ENCODE measurements at places on chromosomes 7 and 10.

GRCh38 chr10:36048236-36048635, 406.1 kb upstream of the FZD8 start:
- DNase-seq, result no peak

DNA sequence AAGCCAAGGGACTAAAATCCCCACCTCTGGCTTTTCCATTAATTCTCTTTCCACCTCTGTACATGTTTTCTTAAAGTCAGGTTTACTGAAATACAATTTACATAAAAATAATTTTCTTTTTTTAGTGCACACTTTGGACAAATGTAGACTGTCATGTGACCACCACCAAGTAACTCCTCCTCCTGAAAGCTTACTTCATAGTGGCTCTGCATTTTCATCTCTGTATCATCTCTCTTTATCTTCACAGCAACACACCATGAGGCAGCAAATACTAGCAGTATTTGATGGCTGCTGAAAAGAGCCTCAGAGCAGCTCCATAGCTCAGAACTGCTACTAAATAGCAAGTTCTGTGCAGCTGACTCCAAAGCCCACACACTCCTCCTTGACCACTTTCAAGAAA, 17.3 kb downstream of the WDFY4 start:
- no peak for DNase-seq

DNA sequence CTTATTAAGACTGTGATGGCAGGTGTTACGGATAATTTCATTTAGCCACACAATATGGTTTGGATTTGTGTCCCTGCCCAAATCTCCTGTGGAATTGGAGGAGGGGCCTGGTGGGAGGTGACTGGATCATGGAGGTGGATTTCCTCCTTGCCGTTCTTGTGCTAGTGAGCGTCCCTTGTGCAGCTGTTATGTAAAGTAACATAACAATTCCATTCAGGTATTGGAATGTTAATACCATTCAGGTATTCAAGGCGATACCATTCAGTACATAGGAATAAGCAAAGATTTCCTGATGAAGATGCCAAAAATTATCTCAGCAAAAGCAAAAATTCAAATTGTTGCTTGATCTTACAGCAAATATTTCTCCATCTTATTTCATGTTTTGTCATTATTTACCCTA, 32.5 kb upstream of the PLXDC2 start:
- DNase-seq, result no peak

DNA sequence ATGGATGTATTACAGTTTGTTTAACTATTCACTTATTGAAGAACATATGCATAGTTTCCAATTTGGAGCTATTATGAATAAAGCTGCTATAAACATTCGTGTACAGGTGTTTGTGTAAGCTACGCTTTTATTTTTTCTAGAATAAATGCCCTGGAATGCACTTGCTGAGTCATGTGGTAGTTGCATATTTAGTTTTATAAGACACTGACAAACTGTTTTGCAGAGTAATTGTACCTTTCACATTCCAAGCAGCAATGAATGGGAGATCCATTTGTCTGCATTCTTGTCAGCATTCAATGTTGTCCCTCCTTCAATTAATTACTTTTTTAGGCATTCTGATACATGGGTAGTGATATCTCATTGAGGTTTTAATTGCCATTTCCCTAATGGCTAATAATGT, 373.6 kb upstream of the GHITM start:
- no peak for DNase-seq

- DNase-seq, result no peak
These were observed 475.1 kb downstream of the PARD3 start for GRCh38 chr10:34339816-34340553.

GRCh38 chr7:31882187-31882586, 188.0 kb downstream of the PDE1C start:
- DNase-seq, result no peak

DNA sequence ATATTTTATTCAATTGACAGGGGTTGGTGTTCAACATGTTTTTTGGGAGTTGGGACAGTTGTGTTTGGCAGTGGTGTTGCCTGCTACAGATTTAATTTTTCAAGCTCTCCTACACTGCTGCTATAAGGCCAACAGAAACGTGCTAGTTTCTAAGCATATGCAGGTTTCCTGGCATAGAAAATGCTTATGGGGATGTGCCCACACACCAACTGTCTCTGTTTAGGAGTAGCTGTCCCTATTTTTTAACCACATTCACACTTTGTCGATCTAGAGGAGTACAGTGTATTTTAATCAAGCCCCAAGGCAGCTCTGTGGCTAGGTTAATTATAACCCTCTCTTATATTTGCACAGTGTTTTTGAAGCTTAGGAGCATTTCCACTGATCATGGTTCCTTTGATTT, 28.6 kb downstream of the TMEM178B start:
- no peak for DNase-seq

- DNase-seq, result no peak
These were observed 80.2 kb downstream of the FAM241B start for GRCh38 chr10:69710008-69710888.

DNA sequence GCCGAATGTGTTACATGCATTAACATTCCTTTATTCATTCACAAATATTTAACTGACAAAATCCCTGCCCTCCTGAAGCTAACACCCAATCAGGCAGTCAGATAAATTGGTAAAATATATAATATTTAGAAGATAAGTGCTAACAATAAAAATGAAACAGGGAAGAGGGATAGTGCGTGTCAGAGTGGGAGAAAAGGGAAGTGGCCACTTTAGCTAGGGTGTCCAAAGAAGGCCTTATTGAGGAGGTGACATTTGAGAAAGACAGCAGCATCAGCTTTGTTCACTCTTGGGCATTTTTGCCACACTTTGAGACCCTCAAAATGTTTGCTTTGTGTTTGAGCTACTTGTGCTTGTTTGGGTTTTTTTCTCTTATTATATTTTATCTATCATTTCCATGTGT, 317.8 kb downstream of the SNX13 start:
- no peak for DNase-seq

- no peak for DNase-seq
These were observed 182.2 kb upstream of the PCDH15 start for GRCh38 chr10:54983255-54983654.

- DNase-seq, result no peak
These were observed 549 bp downstream of the CALY start for GRCh38 chr10:133336118-133336576.

GRCh38 chr7:121576148-121576917, 180.2 kb upstream of the FAM3C start:
- no peak for DNase-seq

DNA sequence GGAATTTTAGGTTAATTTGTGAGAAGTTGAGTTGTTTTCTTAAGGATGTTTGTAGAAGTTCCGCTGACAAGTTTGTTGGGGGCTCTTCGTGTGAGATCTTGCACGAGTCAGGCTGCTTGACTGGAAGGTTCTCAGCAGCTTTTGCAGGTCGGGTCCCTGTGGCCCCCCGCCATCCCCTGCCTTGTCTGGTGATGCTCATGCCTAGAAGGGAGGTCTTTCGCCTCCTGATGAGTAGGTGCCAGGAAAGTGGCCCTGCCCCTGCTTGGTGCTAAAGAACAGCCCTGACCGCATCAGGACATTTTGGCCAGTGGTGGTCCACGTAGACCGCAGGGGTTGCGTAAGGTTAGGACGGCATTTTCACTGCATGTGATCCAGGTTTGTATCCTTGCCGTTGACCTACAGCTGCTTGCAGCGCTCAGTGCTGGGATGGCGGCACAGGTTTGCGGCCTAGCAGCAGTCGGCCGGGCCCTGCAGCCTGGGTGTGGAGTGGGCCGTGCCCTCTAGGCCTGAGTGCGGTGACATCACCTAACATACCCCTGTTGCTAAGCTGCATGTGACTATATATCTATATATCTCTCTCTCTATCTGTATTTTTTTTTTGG, 62.4 kb downstream of the DNAJB6 start:
- DNase-seq, result no peak

GRCh38 chr10:115022733-115023132, 70.4 kb upstream of the ATRNL1 start:
- no peak for DNase-seq

DNA sequence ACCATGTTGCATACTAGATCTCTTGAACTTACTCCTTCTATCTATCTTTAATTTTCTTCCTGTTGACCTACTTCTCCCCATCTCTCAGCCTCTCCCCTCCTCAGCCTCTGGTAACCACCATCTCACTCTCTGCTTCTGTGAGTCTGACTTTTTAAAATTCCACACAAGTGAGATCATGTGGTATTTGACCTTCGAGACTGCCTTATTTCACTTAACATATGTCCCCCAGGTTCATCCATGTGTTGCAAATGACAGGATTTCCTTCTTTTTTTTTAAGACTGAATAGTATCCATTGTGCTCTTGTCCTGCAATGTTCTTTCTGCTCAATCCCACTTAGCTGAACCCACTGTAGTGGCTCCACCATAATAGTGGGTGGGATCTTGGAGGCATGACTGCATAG, 51.4 kb upstream of the DNAJC1 start:
- DNase-seq, result no peak

DNA sequence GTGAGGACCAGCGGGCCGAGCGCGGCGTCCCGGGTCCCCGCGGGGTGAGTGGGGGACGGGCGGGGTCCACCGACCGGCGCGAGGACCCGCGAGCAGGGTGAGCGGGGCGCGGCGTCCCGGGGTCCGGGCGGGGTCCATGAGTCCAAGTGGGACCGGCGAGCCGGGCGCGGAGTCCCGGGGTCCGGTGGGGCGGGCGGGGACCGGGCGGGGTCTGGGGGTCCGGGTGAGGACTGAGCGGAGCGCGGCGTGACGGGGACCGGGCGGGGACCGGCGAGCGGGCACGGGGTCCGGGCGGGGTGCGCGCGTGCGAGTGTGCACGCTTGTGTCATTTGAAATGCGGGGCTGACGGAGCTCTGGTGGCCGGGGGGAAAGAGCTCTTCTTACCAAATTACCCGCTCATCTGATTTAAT, 765 bp downstream of the CELF2 start:
- peak; percentile 18 for DNase-seq

DNA sequence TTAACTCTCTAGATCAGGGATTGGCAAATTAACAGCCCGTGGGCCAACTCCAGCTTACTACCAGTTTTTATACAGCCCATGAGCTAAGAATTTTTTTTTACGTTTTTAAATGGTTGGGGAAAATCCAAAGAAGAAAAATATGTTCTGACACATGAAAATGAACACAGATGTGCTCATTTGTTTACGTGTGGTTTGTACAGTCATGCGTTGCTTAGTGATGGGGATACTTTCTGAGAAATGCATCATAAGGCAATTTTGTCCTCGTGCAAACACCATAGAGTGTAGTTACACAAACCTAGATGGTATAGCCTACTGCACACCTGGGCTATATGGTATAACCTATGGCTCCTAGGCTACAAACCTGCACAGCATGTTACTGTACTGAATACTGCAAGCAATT, 8.3 kb upstream of the SMKR1 start:
- DNase-seq, result no peak

DNA sequence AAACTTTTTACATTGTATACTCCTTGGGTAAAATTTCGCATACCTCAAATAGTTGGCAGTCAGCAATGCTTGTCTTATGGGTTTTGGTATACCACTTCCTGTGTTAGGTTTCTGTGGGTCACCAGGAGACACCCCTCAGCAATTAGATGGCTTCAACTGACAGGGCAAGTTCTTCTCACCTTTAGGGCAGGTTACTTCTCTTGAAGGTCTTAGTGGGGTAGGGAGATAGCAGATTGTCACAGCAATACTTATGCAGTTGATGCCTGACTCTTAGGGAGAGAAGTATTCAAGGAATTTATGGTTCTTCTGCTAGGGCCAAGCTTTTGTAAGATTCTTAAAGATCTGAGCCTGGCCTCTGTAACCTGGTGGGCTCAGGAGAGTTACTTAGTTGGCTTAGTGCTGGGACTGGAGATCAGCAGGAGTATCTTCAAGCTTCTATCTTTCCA, 42.9 kb downstream of the MKLN1 start:
- DNase-seq, result no peak

DNA sequence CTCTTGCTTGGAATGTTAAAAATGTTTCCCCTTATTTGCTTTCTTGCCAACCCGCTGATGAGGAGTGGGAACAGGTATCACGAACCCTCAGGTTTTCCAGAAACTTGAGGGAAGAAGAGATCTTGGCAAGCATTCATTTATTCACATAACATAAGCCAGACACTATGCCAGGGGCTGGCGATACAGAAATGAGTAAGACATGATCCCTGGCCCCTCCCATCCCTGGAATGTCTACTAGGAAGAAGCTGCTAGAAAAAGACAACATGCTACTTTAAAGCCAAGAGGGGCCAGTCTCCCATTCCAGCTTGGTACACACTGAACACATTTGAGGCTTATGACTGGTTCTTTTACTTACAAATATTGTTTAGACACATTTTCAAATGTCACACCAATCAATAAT, 26.4 kb downstream of the SLC35B4 start:
- DNase-seq, result no peak

DNA sequence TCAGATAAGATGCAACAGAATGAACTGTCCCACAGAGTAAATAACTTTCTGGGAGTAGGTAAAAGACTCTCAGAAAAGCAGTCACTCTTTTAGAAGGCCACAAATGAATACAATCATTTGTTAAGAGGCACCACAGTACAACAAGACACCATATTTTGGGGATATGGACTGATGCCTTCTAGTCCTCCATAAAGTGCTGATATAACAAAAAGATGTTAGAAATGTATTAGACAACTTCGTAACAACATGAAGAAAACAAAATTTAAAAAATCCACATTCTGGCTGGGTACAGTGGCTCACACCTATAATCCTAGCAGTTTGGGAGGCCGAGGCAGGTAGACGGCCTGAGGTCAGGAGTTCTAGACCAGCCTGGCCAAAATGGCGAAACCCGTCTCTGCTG, 111.3 kb downstream of the HIPK2 start:
- DNase-seq, result no peak

DNA sequence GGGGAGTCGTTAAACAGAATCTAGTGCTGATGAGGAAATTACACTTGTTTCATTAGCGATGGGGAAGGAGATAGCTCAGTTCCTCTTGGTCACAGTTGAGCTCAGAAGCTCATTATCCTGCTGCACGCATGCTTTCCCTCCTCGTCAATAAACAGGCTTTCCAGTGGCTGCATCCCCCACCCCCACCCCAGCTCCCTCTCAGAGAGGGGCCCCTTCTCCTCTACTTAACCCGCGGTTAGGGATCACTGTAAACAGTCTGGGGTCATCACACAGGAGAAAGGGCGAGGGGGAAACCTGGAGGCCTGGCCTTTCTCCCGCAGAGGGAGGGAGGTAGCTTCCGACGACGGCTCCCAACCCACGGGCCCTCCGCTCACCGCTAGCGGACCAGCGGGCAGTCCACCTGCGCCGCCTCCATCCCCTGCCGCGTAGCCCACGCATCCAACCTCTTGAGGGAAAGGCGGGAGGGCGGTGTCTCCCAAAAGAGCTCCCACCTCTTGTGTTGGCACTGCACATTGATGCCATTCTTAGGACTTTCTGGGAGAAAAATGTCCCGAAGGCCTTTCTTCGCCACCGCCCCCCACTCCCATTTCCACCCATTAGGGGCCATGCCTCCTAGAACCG, 80.8 kb downstream of the PAX2 start:
- DNase-seq, result peak; percentile 50

- DNase-seq, result peak; percentile 50
These were observed 537 bp downstream of the FOXK1 start for GRCh38 chr7:4682621-4683042.

- DNase-seq, result no peak
These were observed 243.8 kb upstream of the ETV1 start for GRCh38 chr7:14233076-14233867.
